ENCODE measurements at places on chromosomes 16 and 17.

DNA sequence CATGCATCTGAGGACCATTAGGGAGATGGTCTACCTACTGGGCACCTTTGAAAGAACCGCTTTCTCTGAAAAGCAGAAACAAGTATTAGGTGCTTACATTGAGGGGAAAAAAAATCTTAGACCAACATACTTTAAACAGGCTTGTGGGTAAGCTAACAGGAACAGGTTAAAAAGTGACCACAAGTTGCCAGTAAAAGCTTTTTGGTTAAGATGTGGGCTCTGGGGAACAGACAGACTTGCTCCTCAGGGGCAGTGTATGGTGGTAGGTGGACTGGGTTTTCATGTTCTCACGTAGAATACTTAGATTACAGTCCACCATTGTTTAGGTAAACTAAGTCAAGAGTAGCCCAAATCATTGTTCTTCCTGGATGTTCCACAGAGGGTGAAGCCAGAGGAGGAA is 41.2 kb downstream of the REXO5 start:
- H3K27ac ChIP-seq = no peak overlapping the region
- no peaks in the 10 kb centered on the region for H3K27me3 ChIP-seq
- H3K36me3 ChIP-seq = peaks cover 3% of the 10 kb centered on the region
- no peak overlapping the region for H3K4me3 ChIP-seq

GRCh38 chr16:87809150-87809902 is 43.5 kb upstream of the KLHDC4 start:
- H3K27ac ChIP-seq = no peak overlapping the region
- H3K36me3 ChIP-seq = no peaks in the 10 kb centered on the region
- DNase-seq = no peak
- H3K27me3 ChIP-seq = no peaks in the 10 kb centered on the region
- H3K4me3 ChIP-seq = no peak overlapping the region

DNA sequence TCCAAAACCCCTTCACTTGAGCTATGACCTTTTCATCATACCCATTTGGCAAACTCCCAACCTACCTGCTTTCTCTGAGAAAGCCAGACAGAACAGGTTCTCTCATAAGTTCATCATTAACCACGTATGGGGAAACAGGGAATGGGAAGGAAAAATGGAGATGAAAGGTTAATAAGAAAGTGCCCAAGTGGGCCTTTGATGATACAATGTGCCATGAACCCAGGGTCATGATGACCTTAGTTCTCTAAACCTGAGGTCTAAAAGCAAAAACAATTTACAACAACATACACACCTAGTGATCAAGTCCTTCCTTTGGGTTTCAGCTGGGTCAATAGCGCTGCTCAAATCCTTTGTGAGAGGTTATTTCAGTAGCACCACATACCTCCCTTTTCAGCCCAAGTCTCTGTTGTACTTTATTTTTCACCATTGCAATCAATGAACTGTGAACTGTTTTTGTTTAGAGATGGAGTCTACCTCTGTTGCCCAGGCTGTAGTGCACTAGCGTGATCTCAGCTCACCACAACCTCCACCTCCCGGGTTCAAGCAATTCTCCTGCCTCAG is 14.5 kb upstream of the RANGRF start:
- peaks cover 7% of the 10 kb centered on the region for H3K36me3 ChIP-seq
- no peak overlapping the region for H3K4me3 ChIP-seq
- DNase-seq = no peak
- no peaks in the 10 kb centered on the region for H3K4me1 ChIP-seq
- no peak overlapping the region for H3K27ac ChIP-seq

- peaks cover 12% of the 10 kb centered on the region for H3K4me1 ChIP-seq
- H3K27me3 ChIP-seq = no peaks in the 10 kb centered on the region
- no peak for DNase-seq
- no peak overlapping the region for H3K4me3 ChIP-seq
Observed at GRCh38 chr16:87968541-87968940, 17.3 kb downstream of the BANP start.

DNA sequence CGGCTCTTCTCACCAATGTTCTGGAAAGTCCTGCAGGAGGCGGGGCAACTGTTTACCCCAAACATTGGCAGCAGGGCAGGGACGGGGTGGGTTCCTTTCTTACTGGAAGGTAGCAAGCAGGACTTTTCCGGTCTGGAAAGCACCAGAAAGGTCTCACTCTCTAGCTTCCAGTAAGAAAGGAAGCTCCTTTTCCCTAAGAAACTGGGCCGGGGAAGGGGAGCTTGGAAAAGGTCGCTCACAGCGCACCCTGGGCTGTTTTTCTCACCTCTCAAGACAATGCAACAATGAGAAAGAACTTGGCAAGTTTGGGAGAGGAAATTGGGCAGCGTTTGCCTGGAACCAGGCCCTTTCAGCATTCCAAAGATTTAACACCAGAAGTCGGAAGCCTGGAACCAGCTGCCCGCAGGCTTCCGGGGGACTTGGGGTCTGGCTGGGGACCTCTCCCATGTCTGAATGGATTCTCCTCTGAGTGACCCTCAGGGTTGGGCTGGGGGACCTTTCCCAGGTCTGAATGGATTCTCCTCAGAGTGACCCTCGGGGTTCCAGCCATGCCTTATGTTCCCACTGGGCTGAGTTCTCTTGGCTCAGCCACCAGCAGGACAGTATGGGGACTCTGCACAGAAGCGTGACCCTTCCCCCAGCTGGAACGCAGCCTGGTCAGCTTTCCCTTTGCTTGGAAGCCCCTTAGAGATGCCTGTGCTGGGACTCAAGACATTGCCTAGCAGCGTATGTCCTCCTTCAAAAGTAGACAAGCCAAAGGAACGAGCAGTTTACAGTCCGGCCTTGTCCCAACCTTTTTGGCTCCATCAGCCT is 166.5 kb upstream of the PLCG2 start:
- no peaks in the 10 kb centered on the region for H3K27me3 ChIP-seq
- peaks cover 96% of the 10 kb centered on the region for H3K36me3 ChIP-seq
- no peak overlapping the region for H3K27ac ChIP-seq
- peaks cover 6% of the 10 kb centered on the region for H3K4me1 ChIP-seq

GRCh38 chr17:60445144-60445543 is 22.9 kb downstream of the CHCT1 start:
- peaks cover 31% of the 10 kb centered on the region for H3K36me3 ChIP-seq
- H3K4me1 ChIP-seq = peaks cover 7% of the 10 kb centered on the region
- no peak overlapping the region for H3K27ac ChIP-seq
- no peak for DNase-seq
- H3K4me3 ChIP-seq = no peak overlapping the region

DNA sequence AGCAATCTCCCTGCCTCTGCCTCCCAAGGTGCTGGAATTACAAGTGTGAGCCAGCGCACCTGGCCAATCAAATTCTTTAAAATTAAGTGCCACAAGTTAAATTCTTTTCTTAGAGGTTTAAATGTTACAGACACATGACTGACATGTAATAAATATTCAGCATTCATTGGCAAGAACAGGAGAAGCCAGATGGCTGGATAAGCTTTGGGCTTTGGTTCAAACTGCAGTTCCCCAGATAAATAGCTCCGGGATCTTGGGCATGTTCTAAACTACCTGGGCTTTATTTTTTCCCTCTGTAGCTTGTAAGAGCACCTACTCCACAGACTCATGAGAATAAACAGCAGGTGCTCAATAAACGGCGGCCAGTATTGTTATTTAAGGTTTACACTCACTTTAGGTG is 34.1 kb downstream of the ABAT start:
- no peaks in the 10 kb centered on the region for H3K4me1 ChIP-seq
- H3K27me3 ChIP-seq = no peaks in the 10 kb centered on the region
- DNase-seq = no peak

DNA sequence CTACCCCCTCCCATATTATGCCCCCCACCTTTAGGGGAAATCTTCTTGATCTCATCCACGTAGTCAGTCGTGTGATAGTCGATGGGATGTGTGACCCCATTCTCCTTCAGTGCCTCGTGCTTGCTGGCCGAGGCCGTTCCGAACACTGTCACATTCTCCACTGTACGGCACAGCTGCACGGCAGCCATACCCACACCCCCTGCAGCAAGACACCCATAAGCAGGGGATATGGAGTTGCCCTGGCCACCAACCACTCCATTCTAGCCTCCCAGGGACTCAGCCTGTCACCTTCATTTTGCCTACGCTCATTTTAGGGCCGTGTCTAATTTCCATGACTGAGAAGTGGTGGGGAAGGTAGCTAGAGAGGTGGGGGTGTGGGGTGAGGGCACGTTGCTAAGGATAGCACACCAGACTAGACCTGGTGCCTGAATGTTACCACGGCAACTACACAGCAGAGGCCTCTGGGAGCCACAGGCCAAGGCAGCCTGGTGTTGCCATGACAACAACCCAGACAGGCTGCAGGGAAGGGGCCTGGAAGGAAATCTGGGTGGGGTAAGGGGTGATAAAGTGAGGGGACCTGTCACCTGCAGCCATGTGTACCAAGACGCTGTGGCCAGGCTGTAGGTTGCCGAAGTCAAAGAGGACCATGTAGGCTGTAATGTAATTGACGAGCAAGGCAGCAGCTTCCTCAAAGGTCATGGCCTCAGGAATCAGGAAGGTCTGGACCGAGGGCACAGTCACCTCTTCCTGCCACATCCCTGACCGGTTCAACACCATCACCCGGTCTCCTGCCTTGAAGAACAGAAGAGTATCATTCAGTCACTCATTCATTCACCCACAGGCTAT is 4.0 kb downstream of the VAT1 start:
- peak; percentile 74 for DNase-seq
- peak overlapping the region; percentile 7 for H3K27ac ChIP-seq
- no peaks in the 10 kb centered on the region for H3K27me3 ChIP-seq

DNA sequence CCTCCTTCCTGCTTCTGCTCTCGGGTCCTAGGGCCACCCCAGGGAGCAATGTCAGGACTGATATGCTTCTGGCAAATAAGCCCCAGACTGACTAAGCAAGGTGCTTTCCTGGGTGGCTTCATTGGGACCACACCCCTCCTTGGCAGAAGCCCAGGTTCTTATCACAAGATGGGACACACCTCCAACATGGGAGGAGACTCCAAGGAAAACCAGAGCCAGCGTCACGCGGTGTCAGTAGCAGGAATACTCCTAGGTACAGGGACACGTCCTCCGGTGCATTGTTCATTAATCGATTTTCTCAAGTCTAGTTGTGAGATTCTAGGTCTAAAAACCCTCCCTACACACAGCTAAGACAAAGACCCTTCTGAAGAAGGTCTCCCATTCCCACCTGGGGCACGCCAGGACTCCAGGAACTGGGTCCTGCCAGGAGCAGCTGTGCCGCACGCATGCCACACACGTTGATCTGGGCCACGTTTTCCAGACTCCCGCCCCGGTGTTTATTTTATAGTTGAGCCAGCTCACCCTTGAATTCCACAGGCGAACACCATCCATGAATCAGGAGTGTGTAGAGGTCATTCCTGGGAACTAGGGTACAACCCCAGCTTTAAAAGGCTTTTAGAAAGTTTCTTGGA is 30.8 kb downstream of the FA2H start:
- H3K4me3 ChIP-seq = no peak overlapping the region
- H3K27me3 ChIP-seq = no peaks in the 10 kb centered on the region
- no peaks in the 10 kb centered on the region for H3K4me1 ChIP-seq

- H3K36me3 ChIP-seq = peaks cover 20% of the 10 kb centered on the region
- H3K4me3 ChIP-seq = no peak overlapping the region
- H3K27me3 ChIP-seq = no peaks in the 10 kb centered on the region
- DNase-seq = no peak
- H3K4me1 ChIP-seq = peaks cover 43% of the 10 kb centered on the region
Observed at GRCh38 chr17:29731589-29731929, 108.8 kb upstream of the CORO6 start.

GRCh38 chr17:40364906-40365305 is 369 bp upstream of the GJD3 start:
- H3K27me3 ChIP-seq = peaks cover 35% of the 10 kb centered on the region
- no peaks in the 10 kb centered on the region for H3K36me3 ChIP-seq
- no peak overlapping the region for H3K4me3 ChIP-seq
- H3K4me1 ChIP-seq = peaks cover 19% of the 10 kb centered on the region
- no peak for DNase-seq

DNA sequence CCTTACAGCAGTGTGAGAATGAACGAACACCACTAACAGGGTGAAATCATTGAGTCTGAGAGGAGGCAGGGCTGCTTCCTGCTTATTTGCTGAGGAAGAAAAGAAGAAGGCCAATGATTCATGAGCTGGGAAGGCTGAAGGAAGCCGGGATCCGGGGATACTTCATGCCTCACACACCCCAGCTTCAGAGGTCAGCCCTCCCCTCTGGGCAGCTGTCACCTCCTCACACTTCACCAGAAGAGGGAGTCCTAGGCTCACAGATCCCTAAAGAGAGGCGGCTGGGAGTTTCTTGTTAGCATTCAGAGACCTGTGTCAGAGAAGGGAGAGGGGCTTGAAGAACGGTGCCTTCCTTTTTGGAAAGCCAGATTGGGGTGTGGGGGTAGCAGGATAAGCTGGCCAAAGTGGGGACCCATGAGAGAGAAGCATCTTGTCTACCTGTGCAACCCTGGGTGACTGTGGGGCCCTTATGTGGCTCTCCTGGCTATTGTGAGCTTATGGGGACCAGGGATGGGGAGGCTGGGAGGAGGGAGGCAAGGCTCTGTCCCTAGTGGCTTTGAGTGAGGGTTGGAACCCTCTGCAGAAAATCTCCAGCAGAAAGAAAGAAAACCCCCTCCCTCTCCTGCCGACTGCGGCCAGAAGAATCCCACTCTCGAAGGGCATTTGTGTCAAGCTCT is 94.6 kb downstream of the RGS9 start:
- no peaks in the 10 kb centered on the region for H3K36me3 ChIP-seq
- no peak for DNase-seq
- peaks cover 10% of the 10 kb centered on the region for H3K4me1 ChIP-seq
- H3K27ac ChIP-seq = no peak overlapping the region
- no peak overlapping the region for H3K4me3 ChIP-seq

GRCh38 chr17:48442819-48443218 is 12.8 kb upstream of the SKAP1 start:
- H3K27me3 ChIP-seq = peaks cover 27% of the 10 kb centered on the region
- no peak overlapping the region for H3K27ac ChIP-seq
- no peaks in the 10 kb centered on the region for H3K36me3 ChIP-seq
- DNase-seq = no peak
- H3K4me3 ChIP-seq = no peak overlapping the region

GRCh38 chr17:42135664-42136653 is 13.4 kb downstream of the HSPB9 start:
- peaks cover 66% of the 10 kb centered on the region for H3K4me1 ChIP-seq
- H3K27me3 ChIP-seq = no peaks in the 10 kb centered on the region
- peak overlapping the region; percentile 37 for H3K4me3 ChIP-seq
- DNase-seq = peak; percentile 87
- H3K27ac ChIP-seq = peak overlapping the region; percentile 59

DNA sequence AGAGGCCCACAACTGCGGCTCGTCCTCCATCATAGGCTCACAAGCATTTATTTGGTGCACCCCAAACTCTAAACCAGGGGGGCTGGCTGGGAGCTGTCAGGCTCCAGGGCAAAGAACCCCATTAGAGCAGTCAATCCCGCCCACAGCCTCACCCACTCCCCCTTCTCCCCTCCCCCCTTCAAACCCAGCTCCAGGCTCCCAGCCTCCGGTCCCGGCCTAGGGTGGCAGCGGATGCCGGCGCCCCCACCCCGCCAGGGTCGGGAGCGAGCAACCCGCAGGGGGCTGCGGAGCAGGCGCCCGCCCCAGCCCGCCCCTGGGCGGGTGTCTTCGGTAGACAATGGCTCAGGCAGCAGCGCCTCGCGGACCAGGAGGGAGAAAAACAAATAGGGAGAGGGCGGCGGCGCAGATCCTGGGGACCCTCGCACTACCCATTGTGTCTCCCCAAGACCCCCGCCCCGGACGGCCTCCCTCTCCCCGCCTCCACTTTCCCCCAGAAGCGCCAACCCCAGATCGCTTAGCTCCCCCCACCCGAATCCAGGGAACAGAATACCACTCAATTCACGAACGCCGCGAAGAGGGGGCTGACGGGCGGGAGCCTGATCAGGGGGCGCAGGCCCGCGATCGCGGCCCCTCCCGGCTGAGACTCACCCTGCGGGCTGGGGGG is 572 bp downstream of the FAM171A2 start:
- H3K4me3 ChIP-seq = peak overlapping the region; percentile 36
- peaks cover 44% of the 10 kb centered on the region for H3K27me3 ChIP-seq
- H3K4me1 ChIP-seq = peaks cover 19% of the 10 kb centered on the region

- no peak for DNase-seq
- H3K36me3 ChIP-seq = no peaks in the 10 kb centered on the region
- H3K27me3 ChIP-seq = peaks cover 13% of the 10 kb centered on the region
Observed at GRCh38 chr16:53515259-53515658, 12.2 kb upstream of the AKTIP start.
